ENCODE measurements at places on chromosomes 7 and 10.

DNA sequence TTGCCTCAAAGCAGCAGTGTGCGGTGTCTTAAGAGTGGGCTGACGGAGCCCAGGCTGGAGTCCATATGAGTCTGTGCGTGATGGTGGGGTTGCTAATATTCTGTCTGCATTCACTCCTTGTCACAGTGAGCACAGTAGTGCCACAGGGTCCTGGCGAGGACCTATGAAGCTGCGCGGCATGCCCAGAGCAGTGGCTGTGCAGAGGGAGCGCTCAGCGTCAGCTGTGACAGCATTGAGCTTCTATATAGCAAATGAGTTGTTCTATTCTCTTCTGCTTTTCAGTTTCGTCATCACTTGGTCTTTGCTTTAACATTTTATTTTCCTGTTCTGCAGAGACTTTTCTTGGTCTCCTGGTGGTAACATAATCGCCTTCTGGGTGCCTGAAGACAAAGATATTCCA, 14.5 kb downstream of the EIF3B start:
- DNase-seq = no peak

DNA sequence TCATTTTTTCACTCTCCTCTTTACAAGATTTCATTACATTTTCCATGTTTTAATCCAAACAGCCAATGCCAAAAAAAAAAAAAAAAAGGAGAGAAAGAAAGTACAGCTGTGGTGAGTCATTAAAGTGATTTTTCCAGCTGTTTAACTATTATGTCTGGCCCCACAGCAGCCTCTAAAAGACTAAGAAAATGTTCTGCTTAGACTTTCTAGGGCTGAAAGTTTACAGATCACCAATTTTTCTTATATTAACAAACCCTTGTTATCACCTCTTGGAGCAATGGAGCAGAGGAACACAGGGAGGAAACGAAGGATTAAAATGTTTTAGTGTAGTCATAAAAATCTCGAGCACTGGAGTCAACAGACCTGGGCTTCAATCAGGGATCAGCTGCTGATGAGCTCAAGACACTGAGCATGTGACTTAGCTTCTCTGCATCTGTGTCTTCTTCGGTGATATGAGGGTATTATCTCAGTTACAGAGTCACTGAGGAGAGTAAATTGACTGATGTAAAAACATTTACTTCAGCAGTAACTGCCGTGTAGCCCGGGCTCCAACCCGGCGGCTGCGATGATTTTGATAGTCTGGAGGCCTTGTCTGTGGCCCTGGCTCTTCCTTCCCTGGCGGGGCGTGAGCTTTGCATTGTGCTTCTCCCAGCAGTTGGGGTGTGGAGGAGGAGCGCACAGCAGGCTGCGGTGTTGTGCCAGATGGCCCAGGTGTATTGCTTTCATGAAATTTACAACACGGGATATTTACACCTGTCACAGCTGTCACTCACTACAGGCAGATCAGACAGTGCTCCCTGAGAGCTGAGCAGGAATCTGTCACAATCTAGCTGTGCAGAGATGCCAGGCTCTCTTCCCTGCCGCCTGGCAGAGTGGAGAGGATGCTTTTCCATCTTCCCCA, 298.3 kb upstream of the FZD8 start:
- no peak for DNase-seq

- DNase-seq = no peak
These were observed 786.7 kb upstream of the GHITM start for GRCh38 chr10:83352588-83352987.

GRCh38 chr10:62343000-62343399, 31.2 kb upstream of the ZNF365 start:
- DNase-seq = no peak

GRCh38 chr7:77802557-77803405, 4.2 kb downstream of the PHTF2 start:
- DNase-seq = no peak

DNA sequence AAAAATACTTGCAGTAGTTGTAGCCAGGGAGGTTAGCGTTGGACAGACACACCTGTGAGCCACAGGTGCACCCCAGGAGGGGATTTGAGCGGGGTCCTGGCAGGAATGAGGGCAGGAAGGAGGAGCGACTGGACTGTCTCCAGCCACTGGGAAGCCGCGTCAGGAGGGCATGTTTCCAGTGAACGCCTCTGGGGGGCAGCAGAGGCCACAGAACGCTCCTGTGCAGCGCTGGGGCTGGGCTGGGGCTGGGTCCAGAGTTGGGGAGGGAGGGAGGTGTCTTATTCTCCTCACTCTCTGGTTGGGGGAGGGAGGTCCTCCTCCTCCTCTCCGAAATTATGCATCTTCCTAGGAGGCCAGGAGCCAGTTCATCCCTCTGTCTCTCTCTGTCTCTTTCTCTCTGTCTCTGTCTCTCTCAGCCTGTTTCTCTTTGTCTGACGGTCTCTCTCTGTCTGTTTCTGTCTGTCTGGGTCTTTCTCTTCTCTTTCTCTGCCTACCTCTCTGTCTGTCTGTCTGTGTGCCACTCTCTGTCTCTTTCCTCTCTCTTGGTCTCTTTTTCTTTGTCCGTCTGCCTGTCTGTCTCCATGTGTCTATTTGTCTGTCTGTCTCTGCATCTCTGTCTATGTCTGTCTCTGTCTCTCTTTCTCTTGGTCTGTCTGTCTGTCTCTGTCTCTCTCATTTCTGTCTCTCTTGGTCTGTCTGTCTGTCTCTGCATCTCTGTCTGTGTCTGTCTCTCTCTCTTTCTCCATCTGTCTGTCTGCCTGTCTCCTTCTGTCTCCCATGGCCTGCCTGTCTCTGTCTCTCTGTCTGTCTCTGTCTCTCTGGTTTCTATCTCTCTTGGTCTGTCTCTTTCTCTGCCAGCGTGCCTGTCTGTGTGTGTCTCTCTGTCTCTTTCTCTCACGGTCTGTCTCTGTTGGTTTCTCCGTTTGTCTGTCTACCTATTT, 9.9 kb upstream of the PSMG3 start:
- peak; percentile 56 for DNase-seq

- no peak for DNase-seq
These were observed 74.1 kb downstream of the DOCK1 start for GRCh38 chr10:126979311-126979710.

- DNase-seq = no peak
These were observed 434.4 kb upstream of the MGMT start for GRCh38 chr10:129032372-129033313.

DNA sequence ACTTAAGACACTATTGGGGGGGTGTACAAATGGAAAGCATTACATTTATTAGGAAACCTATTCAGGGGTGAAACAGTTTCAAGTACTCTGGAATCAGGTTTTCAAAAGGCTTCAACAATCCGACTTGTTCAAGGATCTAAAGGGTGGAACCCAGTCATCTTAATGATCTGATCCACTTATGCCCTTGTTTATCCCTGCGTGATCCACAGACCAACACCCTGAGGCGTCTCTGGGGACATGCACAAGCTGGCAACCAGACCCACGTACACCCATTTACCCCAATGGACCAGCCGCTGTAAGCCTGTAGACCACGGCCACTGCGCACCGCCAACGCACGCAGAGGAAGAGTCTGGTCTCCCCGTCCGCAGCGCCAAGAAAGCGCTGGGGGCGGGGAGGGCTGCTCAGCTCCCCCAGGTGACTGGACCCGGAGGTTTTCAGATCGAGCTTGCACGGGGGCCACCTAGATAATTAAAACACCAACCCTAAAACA, 13.4 kb downstream of the HNRNPF start:
- no peak for DNase-seq

DNA sequence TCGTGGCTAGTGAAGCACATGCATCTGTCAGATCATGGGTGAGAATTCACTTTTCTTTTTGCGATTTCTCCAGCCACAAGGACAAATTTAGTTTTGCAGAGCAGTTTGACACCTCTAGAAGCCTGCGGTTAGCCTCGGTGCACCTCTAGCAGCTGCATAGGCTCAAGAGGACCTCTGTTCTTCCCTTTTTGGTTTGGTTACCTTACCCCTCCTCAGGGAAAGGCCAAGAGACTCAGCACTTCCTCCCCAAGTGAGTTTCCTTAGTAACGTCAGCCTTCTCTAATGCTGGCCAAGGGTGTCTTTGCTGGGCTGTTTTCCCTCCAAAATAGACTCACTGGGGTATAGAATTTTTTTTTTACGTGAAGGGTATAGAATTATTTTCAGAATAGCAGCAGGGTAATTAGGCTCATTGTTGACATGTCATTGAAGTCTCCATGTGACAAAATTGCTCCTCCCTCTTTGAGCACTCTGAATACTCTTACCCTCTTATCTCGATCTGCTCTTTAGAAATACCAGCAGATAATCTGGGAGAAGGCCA, 97.8 kb downstream of the AUTS2 start:
- DNase-seq = no peak

- no peak for DNase-seq
These were observed 89.5 kb downstream of the ZNF92 start for GRCh38 chr7:65463184-65463583.

GRCh38 chr10:5530412-5530806, 5.6 kb downstream of the CALML3 start:
- no peak for DNase-seq

DNA sequence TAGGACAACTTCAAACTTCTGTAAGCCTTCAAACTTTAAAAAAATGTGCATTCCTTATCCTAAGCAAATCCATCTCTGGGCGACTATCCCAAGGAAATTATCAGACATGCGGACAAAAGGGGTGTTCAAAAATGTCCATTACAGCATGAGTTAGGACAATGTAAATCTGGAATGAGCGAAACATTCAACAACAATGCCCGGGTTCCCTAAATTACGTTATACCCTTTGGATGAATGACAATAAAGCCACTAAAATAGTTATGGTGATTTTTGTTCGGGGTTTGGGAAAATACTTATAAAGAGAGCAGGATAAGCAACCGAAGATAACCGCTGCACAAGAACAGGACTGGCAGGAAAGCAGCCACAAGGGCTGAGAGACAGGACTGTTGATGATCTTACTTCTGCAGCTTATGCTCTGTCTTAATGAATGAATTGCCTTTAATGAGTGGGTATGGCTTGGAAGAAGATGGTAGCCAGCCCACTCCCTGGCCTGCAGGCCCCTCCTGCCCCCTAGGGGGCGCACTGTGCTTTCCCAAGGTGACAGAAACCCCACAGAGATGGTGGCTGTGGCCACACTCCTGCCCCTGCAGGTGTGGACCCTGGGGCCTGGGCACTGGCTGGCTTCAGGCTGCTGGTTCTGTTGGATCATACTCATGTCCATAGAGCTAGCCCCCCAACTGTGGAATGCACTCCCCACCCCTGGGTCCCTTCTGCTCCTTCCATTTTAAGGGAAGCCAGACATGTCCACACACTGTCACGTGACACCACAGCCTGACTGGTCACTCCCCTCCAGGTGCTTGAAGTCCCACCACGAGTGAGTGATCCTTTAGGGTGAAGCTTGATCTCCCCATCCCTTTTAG, 45.0 kb downstream of the ZCCHC24 start:
- peak; percentile 14 for DNase-seq

DNA sequence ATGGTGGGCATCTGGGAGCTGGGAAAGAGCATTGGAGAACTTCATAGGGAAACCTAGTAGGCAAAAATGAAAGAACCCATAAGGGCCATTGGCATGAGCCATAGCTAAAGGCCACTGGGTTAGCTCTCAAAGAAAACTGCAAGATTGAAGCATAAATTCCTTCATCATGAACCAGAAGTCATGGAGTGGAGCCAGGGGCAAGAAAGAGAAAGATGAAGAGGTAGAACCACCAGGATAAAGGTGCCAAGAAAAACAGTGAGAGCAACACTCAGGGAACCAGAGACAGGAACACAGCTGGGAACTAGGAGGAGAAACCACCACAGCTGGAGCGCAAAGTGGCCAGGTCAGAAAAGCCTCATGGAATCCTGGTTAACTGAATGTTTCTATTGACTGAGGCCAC, 11.5 kb upstream of the SGMS1 start:
- no peak for DNase-seq

DNA sequence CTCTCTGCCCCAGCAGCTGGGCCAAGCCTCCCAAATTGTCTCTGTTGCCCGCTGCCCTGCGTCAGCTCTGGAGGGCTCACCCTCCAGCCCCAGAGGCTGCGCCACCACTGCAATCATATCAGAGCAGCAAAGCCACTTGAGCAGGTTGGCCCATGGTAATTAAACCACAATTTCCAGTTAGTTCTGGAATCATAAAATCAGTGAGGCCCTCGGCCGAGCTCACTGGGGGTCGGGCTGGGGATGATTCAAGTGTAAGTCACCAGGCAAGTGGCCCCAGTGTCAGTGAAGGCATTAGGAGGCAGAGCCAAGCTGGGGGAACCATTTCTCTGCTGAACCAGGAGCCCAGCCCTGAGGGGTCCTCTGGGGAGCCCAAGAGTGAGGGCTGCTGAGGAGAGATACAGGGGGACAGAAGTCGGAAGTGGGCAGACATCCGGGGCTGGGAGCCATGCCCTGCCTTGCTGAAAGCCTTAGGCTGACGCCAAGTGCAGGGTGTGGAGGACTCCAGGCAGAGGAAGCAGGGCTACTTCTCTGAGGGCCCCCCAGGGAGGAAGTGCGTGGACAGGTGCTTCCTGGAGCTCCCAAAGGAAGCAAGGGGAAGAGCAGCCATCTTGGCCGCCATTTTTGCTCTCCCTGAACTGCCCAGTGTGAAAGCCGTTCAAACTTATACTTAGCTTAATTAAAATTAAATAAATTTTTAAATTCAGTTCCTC, 29.5 kb upstream of the SLC29A3 start:
- DNase-seq = no peak

DNA sequence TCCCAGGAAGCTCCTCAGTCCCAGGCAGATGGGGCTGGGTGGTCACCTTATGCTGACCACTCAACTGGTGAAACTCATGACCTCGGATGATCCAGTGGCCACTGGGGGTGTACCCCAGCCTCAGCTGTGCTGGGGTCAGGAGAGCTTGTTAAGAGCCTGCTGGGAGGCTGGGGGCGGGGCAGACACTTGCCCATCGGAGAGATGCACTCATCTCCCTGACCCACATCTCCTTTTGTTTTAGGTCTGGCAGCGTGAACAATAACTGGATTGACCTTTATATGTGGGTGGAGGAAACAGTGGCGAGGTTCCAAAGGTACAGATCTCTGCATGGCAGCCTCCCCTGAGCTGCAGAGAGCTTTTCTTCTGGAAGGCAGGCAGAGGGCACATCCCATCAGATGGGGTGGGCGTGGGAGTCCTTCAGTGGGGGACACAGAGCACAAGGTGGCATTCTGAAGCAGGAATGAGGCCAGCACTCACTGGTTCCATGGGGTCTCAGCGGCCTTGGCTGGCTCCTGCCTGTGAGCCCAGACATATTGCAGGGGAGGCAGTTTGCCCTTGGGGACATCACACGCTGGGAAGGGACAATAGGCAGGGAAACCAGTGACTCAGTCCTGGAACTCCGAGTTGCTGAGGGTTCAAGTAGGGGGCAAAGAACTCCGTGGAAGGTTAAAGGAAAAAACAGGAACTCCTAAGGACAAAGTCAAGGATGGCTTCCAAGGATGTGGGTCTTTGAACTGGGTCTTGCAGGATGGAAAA, 5.2 kb downstream of the ANTXRL start:
- DNase-seq = no peak

GRCh38 chr7:2495418-2496299, 19.5 kb upstream of the GRIFIN start:
- DNase-seq = no peak

GRCh38 chr7:129914536-129915272, 38.1 kb downstream of the UBE2H start:
- no peak for DNase-seq

- no peak for DNase-seq
These were observed 82.2 kb downstream of the PARD3 start for GRCh38 chr10:34732926-34733325.

Data from stimulated activated CD4-positive, alpha-beta T cell treated with anti-CD3 and anti-CD28 coated beads, TNF-alpha, amount 100 ng/mL, for 4 hours (primary cell).